Astrocyte (in vitro differentiated cells and primary cell): ENCODE measurements at places on chromosomes 13 and 19. TPM values are rescaled to one million over a fixed set of nuclear protein-coding genes. Genes with fewer than 3 reads are reported as not detected.

Gene HSH2D
- not detected in 2 replicates for total RNA-seq

Gene ZNF749
- total RNA-seq = 14.1 and 16.2 TPM in 2 replicates

Gene SPRY2
- total RNA-seq = 56.2 and 57.7 TPM in 2 replicates

Gene DNAAF3
- 1.3 and 1.8 TPM in 2 replicates for total RNA-seq

Gene LATS2
- total RNA-seq = 46.3 and 46.7 TPM in 2 replicates

Gene NMRK2
- total RNA-seq = 0.73 TPM in 1 of 2 replicates, not detected in the other

Gene SLC8A2
- total RNA-seq = 3.3 and 9.6 TPM in 2 replicates

Gene LIN7B
- 8.9 and 9.7 TPM in 2 replicates for total RNA-seq

Gene ZNF441
- total RNA-seq = not detected in 2 replicates

Gene RCBTB2
- 4.3 and 4.8 TPM in 2 replicates for total RNA-seq

Gene ZNF560
- total RNA-seq = not detected in 2 replicates

Gene IGSF23
- total RNA-seq = not detected in 2 replicates

Gene LIM2
- total RNA-seq = not detected in 2 replicates

Gene TMPRSS9
- 0.16 and 0.17 TPM in 2 replicates for total RNA-seq

Gene WDR87
- not detected in 2 replicates for total RNA-seq

Gene TNNT1
- total RNA-seq = 7.1 and 8.3 TPM in 2 replicates

Gene CYP4F22
- not detected in 2 replicates for total RNA-seq

Gene KCNN1
- 1.5 and 1.6 TPM in 2 replicates for total RNA-seq

Gene AKT1S1
- total RNA-seq = 104 and 116 TPM in 2 replicates

Gene ZNF587
- 36.7 and 37.4 TPM in 2 replicates for total RNA-seq

Gene HS6ST3
- 0.07 TPM in 1 of 2 replicates, not detected in the other for total RNA-seq

Gene ZNF497
- total RNA-seq = 0.43 and 0.55 TPM in 2 replicates

Gene SLC25A42
- total RNA-seq = 7.6 and 7.9 TPM in 2 replicates

Gene C3
- total RNA-seq = 0.77 and 2.4 TPM in 2 replicates

Gene CYP4F2
- total RNA-seq = not detected in 2 replicates

Gene SAE1
- 107 and 133 TPM in 2 replicates for total RNA-seq

Gene TNNI3
- total RNA-seq = not detected in 2 replicates

Gene GPALPP1
- 18.5 and 22.2 TPM in 2 replicates for total RNA-seq

Gene GTPBP3
- total RNA-seq = 21.4 and 21.7 TPM in 2 replicates

Gene FCER2
- total RNA-seq = not detected in 2 replicates

Gene KCNN4
- total RNA-seq = 2.6 and 3.6 TPM in 2 replicates

Gene SIGLEC12
- total RNA-seq = not detected in 2 replicates

Gene LYPD5
- not detected in 2 replicates for total RNA-seq

Gene NLRP11
- total RNA-seq = not detected in 2 replicates

Gene SPINT2
- 119 and 171 TPM in 2 replicates for total RNA-seq

Gene SLC5A5
- total RNA-seq = not detected in 2 replicates

Gene C19orf67
- not detected in 2 replicates for total RNA-seq

Gene NCCRP1
- total RNA-seq = not detected in 2 replicates

Gene LGALS14
- not detected in 2 replicates for total RNA-seq

Gene LRRC8E
- total RNA-seq = 6.5 and 6.6 TPM in 2 replicates

Gene ZNF677
- 28.6 and 29.6 TPM in 2 replicates for total RNA-seq

Gene TEX101
- total RNA-seq = not detected in 2 replicates

Gene DAND5
- total RNA-seq = 0.14 TPM in 1 of 2 replicates, not detected in the other

Gene SIGLEC9
- not detected in 2 replicates for total RNA-seq

Gene GRIN2D
- 6.2 and 9.3 TPM in 2 replicates for total RNA-seq

Gene RXFP2
- not detected in 2 replicates for total RNA-seq

Gene ZNF799
- 1.7 and 3.2 TPM in 2 replicates for total RNA-seq

Gene PRODH2
- not detected in 2 replicates for total RNA-seq

Gene GRIN3B
- total RNA-seq = 2.5 and 2.7 TPM in 2 replicates

Gene TLE2
- 0.48 and 0.79 TPM in 2 replicates for total RNA-seq

Gene SSC5D
- 46.8 and 66.1 TPM in 2 replicates for total RNA-seq

Gene ZNF761
- total RNA-seq = 10.3 and 11.3 TPM in 2 replicates

Gene PSG1
- total RNA-seq = 0.52 and 1.0 TPM in 2 replicates

Gene KLC3
- total RNA-seq = 0.62 and 1.2 TPM in 2 replicates

Gene CTXN1
- 49.5 and 55.9 TPM in 2 replicates for total RNA-seq

Gene THSD1
- total RNA-seq = 14.4 and 18.7 TPM in 2 replicates

Gene C5AR1
- total RNA-seq = 4.6 and 5.2 TPM in 2 replicates
